ENCODE measurements at places on chromosomes 1 and 21.

GRCh38 chr1:3019007-3019515, 2.2 kb upstream of the ACTRT2 start:
- peak; percentile 11 for DNase-seq

GRCh38 chr21:36384885-36385232, 333 bp upstream of the CHAF1B start:
- DNase-seq: no peak

DNA sequence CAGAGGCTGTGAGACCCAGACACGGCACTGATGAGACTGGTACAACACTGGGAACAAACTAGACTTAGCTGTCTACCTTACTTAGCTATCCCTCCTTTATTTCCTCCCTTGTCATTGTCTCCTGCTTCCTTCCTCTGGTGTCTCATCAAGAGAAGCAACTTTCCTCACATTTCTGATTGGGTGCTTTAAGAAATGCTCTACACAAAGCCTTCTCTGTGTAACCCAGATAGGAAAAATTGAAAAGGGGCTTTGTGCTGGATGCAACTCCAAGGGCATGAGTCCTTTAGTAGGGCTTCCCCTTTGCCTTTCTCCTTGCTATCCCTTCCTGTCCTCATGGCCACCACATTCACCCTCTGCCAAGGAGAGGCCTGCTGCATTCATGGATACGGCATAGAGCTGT, 274.5 kb downstream of the VAV3 start:
- DNase-seq: no peak

- peak; percentile 23 for DNase-seq
Measured at GRCh38 chr1:53076721-53077598, 14.9 kb downstream of the PODN start.

Data from heart left ventricle (tissue), 16 donors.